ENCODE measurements at places on chromosomes 2 and 18. TPM values are rescaled to one million over a fixed set of nuclear protein-coding genes. Genes with fewer than 3 reads are reported as not detected.

- DNase-seq = no peak
Measured at GRCh38 chr2:120132190-120132589, 91.0 kb downstream of the TMEM185B start.

Gene CABYR
- 0.41 TPM for total RNA-seq

DNA sequence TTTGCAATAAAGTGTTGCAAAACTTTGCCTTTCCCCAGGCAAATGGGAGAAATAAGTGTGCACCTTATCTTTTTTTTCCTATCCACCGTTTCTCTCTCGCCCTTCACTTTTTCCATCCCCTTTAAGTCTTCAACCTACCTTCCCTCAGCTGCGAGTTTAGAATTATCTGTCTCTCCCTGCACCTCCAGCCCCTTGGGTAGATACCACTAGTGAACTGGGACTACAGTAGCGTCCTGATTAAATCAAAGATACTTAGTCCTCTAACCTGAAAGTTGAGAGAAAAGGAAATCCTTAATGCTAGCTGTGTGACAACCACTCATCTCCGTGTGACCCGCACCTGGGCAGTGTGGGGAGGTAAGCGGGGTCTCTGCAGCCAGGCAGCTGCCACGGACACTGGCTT lies 16.1 kb upstream of the PPP4R1 start:
- DNase-seq = no peak

DNA sequence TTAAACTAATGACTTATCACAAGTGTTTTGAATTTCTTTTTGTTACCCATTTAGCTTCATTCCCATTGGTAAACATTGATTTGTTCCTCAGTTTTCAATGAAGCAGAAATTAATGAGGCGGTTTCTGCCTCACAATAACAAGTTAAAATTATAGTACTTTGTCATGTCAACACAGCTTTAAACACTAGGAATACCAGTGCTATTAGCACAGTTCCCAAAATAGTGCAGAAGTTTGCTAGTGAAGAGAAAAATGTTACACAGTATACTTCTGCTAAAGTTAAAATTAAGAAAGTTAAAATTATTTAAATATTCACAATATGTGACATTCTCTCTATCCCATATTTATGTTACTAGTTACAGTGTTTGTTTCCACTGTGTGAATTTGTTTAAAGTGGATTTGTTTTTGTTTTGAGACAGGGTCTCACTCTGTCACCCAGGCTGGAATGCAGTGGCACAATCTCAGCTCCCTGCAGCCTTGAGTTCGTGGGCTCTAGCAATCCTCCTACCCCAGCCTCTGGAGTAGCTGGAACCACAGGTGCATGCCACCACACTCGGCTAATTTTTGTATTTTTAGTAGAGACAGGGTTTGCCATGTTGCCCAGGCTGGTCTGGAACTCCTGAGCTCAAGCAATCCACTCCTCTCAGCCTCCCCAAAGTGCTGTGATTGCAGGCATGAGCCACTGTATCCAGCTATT lies 3.8 kb upstream of the CHN1 start:
- no peak for DNase-seq

Data from tongue (tissue), 3 donors.